ENCODE measurements at places on chromosomes 5 and 9. TPM values are rescaled to one million over a fixed set of nuclear protein-coding genes. Genes with fewer than 3 reads are reported as not detected.

DNA sequence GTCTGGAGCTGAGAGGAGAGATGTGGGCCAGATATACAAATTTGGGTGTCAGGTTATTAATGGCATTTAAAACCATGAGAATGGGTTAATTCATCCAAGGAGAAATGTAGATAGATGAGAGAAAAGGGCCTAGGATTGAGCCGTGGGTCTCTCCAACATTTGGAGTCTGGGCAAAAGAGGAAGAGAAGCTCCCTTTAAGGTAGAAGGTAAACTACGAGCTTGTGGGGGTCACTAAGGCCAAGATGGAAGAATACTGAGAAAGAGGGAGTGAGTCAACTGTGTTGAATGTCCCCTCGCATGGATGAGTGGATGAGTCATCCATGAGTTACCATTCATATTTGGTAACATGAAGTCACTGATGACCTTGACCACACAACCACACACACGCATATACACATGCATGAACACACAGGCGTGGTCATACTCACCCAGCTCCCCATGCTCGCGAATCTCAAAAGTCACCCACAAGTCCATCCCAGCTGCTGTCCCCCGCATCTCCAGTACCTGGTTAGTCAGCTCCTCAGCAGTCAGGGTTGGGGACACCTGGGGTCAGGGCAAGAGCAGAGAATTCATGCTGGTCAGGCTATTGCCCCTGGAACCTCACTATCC, 6.8 kb upstream of the FCHSD1 start:
- peak; percentile 60 for DNase-seq

GRCh38 chr9:107175816-107176435, 107.2 kb upstream of the RAD23B start:
- no peak for DNase-seq

The CCL28 gene
- total RNA-seq: 4.8 TPM

DNA sequence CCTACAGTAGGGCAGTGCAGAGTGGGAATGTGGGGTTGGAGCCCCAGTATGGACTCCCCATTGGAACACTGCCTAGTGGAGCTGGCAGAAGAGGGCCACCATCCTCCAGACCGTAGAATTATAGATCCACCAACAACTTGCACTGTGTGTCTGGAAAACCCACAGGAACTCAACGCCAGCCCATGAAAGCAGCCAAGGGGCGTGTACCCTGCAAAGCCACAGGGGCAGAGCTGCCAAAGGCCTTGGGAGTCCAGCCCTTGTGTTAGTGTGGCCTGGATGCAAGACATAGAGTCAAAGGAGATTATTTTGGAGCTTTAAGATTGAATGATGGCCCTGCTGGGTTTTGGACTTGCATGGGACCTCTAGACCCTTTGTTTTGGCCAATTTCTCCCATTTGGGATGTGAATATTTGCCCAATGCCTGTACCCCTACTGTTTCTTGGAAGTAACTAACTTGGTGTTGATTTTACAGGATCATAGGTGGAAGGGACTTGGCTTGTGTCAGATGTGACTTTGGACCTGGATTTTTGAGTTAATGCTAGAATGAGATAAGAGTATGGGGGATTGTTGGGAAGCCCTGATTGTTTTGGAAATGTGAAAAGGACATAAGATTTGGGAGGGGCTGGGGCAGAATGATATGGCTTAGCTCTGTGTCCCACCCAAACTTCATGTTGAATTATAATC, 266.8 kb downstream of the SEMA5A start:
- DNase-seq: no peak

The PCDHA10 gene
- 0.03 TPM for total RNA-seq

DNA sequence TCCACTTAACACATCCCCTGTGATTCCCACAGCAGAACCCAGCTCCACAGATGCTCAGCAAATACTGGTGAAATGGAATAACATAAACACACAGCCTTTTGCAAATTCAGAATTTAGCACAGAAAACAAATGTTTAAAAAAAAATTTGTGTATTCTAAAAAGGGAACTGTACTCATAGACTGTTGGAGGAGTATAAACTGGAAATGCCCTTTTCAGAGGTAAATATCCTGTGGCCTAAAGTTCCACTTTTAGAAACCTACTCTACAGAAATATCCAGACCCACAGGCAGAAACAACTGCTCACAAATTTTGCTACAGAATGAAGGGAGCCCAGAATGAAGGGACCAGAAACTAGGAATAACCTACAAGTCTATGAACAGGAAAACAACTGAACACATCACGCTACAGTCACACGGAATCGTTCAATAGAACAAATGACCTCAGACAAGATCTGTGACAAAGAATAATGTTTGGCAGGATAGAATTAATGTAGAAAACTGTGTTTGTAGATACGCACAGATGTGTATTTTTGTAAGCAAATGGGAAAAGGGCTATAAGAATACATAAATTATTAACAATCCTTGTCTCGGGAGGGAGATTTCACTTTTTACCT, 78.5 kb downstream of the SHB start:
- no peak for DNase-seq

DNA sequence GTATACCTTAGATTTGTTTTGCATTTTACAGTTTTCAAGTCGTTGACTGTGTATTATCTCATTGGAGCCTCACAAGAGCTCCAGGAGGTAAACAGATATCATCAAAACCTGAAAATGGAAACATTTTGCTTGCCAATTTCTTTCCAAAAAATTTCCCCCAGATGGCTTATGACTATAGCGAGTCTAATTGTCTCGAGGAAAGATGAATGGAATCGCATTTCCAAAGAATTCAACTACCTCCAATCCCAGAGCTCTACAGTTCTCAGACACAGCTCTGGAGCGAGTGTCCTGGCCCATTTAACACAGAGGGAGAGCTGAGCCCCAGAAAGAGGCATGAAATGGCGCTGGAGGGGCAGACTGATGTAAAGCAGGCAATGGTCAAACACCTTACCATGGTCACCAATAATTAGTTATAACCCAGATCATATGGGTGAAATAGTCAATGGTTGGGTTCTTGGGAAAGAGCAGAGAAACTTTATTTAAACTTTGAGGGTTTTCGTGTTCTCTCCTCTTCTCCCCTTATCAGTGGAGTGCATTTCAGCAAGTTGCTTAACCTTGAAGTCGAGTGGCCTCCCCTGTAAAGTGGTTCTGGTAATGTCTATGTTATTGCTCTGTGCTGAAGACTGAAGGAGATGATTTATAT, 168.2 kb downstream of the ZDHHC21 start:
- no peak for DNase-seq

Data from Caki2 (cell line).